ENCODE measurements at places on chromosomes 5 and 9.

GRCh38 chr9:95157481-95158151, 159.9 kb downstream of the FANCC start:
- DNase-seq, result peak; percentile 82

GRCh38 chr5:132841305-132841704, 10.9 kb upstream of the SHROOM1 start:
- no peak for DNase-seq

- no peak for DNase-seq
Measured at GRCh38 chr9:134942011-134942787, 24.5 kb upstream of the FCN1 start.

- no peak for DNase-seq
Measured at GRCh38 chr5:52746539-52746938, 41.2 kb upstream of the ITGA1 start.

GRCh38 chr5:59597690-59598546, 295.6 kb downstream of the PDE4D start:
- peak; percentile 79 for DNase-seq

- DNase-seq, result no peak
Measured at GRCh38 chr5:174916227-174916626, 191.8 kb downstream of the MSX2 start.

DNA sequence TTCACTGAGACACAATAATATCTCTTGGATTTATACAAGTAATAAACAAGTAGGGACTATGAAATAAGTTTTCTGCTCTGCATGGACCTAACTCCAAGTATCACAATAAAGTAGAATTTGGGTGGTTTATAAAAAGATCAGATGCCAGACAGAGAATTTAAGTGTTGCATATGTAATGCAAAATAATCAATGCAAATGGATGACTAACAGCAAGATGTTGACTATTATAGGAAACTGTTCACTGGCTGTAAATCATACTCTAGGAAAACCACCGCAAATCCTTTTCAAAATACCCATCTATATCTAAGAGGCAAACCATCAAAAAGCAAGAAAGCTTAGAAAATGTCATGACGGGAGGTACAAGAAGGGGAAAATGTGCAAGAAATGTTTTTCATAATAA, 539.8 kb upstream of the FAM174A start:
- DNase-seq, result no peak

GRCh38 chr5:124180299-124180874, 566.1 kb downstream of the ZNF608 start:
- DNase-seq, result no peak

DNA sequence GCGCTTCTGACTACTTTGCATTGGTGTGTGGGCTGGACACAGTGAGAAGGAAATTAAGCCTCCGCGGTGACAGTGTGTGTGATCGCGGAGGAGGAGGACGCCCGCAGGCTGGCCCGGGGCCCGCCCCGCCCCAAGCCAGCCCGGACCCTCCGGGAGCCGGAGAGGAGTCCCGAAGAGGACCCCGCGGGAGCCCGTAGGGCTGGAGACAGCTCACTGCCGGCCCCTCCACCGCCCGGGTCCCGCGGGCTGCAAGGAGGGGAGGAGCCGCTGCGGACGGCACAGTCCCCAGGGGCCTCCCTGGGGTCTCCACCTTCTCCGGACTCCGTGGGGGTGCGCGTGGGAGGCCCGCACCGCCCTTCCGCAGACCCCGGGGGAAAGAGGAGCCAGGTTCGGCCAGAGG, 146.4 kb upstream of the ERCC6L2 start:
- DNase-seq, result no peak

Measured in OCI-M1 (cell line).